Lower leg skin (tissue), 4 donors: ENCODE measurements at places on chromosomes 7 and 10.

GRCh38 chr7:2782121-2782520 lies 62.0 kb downstream of the GNA12 start:
- no peak for DNase-seq

- DNase-seq, result no peak
Observed at GRCh38 chr10:112732277-112732921, 217.6 kb upstream of the TCF7L2 start.

GRCh38 chr10:23196915-23197314 lies 4.8 kb downstream of the PTF1A start:
- DNase-seq, result no peak

- DNase-seq, result peak; percentile 86
Observed at GRCh38 chr7:56033671-56034432, 17.4 kb downstream of the PSPH start.

DNA sequence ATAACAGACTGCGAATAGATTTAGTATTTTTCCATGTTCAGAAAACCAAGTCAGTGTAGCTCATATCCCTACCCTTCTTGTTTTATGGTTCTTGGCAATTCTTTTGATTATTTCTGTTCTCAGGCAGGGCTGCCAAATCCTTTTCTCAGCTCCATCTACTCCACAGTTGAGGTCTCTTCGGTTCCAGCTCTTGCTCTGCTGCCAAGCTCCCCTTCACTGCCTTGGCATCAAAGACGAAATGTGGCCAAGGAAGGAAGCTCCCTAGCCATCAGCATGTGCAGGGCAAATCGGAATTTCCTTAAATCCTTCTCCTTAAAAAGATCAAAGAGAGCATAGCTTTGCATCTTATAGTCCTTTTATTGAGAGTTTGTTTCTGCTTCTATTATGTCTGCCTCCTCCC lies 116.4 kb upstream of the NOBOX start:
- no peak for DNase-seq
